ENCODE measurements at places on chromosomes 16 and 17.

DNA sequence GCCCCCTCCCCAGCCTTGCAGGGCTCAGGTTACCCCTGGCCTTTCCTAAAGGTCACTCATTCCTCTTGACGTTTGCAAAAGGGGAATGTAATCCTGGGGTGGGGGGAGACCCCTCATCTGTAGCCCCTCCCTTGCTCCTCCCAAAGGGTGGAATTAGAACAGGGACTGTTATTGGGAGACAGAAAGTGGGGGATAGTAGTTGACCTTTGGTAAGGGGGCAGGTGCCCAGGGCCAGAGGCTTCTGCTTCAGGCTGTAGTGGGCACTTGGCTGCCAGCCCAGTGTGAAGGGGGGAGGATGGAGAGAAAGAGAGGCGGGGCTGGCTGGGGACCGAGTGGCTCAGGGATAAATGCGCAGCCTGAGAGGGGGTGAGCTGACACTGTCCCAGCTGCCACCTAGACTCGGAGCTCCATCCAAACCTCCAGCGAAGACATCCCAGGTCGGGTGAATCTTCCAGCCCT, at the start of gene ENO3:
Gene ENO3, plus strand, starts transcription at position 374 of the 459 bp plus-strand sequence. CDS start 711 bp downstream, outside the sequence.
- no peak for DNase-seq

DNA sequence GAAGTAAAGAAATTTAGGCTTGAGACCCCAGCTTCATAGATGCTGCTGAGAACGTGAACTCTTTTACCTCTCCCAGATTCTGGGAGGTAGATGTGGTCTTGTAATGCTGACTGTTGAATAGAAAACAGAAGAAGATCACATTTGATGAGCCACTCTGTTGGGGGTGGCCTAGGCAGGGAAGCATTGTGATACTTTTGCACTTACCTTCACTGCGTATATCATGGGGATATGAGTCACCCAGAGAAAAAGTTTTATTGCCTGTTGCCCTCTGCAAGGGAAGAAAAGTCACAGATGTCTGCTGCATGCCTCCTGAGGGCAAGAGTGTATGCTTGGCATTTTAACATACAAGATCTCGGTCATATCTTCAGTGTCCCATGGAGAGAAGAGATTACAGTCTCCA, 365.4 kb downstream of the SNX29 start:
- DNase-seq, result no peak

DNA sequence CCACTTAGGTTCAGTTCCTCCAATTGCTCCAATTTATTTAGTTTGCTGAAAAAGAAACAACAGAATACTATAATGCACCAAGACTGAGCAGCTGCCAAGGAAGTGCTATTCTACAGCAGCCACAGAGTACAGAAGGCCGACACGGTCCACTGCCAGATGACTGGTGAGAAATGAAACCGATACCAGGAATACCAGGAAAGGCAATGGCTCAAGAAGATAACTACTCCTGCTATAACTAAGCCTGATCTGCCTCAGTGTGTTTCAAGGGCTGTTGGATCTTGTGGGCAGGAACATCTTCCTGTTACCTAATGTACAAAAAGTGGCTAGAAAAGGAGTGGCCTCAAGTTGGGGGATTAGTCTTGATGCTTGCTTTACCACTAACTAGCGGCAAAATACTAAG, 32.8 kb downstream of the MARVELD3 start:
- DNase-seq, result peak; percentile 8

- no peak for DNase-seq
Observed at GRCh38 chr16:6605490-6605889, 727.2 kb upstream of the RBFOX1 start.

- no peak for DNase-seq
Observed at GRCh38 chr17:80080081-80080480, 21.3 kb upstream of the GAA start.

DNA sequence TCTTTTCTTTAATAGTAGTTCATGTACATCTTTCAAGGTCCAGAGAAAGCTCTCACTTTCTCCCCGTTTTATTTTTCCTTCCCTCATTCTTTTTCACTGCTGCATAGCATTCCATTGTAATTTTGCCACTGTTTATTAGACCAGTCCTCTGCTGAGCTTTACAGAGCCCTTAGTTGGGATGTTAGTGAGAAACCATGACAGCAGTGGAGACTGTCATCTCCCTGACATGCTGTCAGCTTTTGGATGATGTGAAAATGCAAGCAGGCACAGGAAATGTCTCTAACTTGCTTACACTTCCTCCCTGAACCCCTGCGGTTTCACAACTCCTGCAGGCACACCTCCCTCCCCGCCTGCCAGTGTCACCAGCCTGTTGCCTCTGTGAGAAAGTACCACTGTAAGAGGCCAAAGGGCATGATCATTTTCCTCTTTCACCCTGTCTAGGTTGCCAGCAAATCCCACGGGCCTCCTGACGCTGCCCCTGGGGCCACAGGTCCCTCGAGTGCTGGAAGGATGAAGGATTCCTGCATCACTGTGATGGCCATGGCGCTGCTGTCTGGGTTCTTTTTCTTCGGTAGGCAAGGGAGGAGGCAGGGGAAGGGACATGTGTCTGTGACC, at the start of gene ITGAL:
Gene ITGAL, plus strand, starts transcription at position 415 of the 615 bp plus-strand sequence. Its CDS starts 96 bp downstream, at position 511.
- DNase-seq, result no peak
